ENCODE measurements at places on chromosomes 1 and 21.

DNA sequence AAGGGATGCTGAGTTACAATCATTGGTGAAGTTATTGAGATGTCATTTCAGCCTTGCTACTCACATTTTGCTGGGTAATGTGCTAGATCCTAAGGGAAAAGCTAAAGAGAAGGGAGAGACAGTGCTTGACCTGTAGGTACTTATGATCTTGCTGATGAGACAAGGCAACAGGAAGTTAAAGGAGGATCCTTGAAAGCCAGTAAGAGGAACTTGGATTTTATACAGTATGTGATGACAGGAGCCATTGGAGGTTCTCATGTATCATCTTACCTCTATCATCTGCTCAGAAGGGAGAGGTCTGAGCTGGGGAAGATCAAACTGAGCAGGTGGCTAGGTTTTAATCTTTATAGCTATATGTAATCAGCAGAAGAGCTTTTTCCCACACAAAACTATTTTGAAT, 6.3 kb downstream of the APOBEC4 start:
- no peak for DNase-seq
- H3K27ac ChIP-seq = no peak overlapping the region
- no peaks in the 10 kb centered on the region for H3K36me3 ChIP-seq

GRCh38 chr1:25609921-25610320, 6.7 kb upstream of the MAN1C1 start:
- H3K27me3 ChIP-seq = peaks cover 33% of the 10 kb centered on the region
- H3K36me3 ChIP-seq = no peaks in the 10 kb centered on the region
- DNase-seq = no peak
- H3K4me3 ChIP-seq = no peak overlapping the region
- no peak overlapping the region for H3K27ac ChIP-seq
- peaks cover 14% of the 10 kb centered on the region for H3K4me1 ChIP-seq

- H3K4me1 ChIP-seq = no peaks in the 10 kb centered on the region
- H3K27ac ChIP-seq = no peak overlapping the region
- DNase-seq = no peak
- H3K36me3 ChIP-seq = no peaks in the 10 kb centered on the region
These were observed 11.4 kb downstream of the MROH7 start for GRCh38 chr1:54653036-54653435.

DNA sequence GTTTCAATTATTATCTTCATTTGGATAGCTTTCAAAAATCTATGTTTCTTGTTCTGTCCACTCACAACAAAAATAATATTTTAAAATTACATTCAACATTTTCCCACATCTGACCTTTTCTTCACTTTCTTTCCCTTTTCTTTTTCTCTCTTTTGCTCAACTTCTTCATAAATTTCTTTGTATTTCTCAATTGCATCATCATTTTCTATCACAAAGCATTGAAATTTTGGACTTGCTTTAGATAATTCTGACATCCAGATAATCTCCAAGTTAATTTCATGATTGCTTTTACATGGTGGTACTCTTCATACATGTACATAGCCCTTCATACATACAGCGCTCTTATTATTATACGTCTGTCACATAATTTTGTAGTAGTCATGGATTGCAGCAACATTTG, 30.2 kb downstream of the NUF2 start:
- H3K27ac ChIP-seq = no peak overlapping the region
- H3K27me3 ChIP-seq = no peaks in the 10 kb centered on the region
- no peak for DNase-seq
- no peaks in the 10 kb centered on the region for H3K4me1 ChIP-seq
- H3K36me3 ChIP-seq = peaks cover 12% of the 10 kb centered on the region

DNA sequence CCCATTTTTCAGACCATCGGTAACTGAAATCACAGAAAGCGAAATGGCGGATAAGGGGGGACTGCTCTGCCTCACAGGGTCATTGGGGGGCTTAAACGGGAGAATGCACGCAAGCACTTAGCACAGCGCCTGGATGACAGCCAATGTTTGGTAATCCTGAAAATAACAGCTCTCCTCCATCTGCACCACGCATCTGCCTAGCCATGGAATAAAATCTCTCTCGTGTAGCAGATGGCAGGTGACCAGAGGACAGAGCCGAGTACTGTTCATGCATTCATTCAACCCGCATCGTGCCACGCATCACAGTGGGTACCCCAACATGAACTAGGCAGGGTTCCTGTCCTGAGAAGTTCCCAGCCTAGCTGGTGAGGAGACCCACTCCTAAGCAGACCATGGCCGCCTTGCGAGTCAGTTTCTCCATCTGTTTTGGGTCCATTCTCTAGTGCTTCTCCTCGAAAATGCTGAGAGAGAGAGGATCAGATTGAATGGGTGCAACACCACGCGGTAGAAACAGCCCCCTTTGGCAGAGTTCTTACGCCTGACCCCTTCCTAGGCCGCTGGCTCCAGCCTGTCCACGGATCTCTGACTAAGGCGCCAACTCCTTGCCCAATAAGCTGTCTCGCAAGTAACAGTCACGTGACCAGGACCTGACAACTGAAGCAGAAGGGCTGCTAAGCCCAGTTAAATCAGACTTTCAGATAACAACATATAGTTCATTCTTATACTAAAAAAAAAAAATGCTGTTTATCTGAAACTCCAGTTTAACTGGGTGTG, 7.3 kb downstream of the SLC1A7 start:
- H3K36me3 ChIP-seq = no peaks in the 10 kb centered on the region
- peaks cover 11% of the 10 kb centered on the region for H3K4me1 ChIP-seq
- H3K27ac ChIP-seq = no peak overlapping the region
- H3K27me3 ChIP-seq = no peaks in the 10 kb centered on the region
- no peak for DNase-seq

DNA sequence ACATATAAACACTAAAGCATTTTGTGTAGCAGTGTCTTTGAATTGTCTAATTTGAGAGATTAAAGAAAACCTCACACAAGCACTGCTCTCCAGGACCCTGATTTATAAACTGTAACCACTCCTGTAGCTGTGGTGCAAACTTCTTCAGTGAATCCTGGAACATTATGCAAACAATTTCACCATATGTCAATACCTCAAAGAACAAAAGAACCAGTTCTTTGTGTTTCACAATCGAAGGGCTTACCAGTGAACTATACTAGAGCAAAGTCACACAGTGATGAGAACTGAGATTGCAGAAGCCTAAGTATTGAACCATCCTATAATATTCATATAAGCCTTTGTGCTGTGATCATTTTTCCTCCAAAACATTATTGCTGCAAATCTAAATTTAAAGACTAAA, 21.5 kb downstream of the DPH5 start:
- H3K27ac ChIP-seq = no peak overlapping the region
- H3K4me3 ChIP-seq = no peak overlapping the region
- no peaks in the 10 kb centered on the region for H3K27me3 ChIP-seq
- no peaks in the 10 kb centered on the region for H3K4me1 ChIP-seq

DNA sequence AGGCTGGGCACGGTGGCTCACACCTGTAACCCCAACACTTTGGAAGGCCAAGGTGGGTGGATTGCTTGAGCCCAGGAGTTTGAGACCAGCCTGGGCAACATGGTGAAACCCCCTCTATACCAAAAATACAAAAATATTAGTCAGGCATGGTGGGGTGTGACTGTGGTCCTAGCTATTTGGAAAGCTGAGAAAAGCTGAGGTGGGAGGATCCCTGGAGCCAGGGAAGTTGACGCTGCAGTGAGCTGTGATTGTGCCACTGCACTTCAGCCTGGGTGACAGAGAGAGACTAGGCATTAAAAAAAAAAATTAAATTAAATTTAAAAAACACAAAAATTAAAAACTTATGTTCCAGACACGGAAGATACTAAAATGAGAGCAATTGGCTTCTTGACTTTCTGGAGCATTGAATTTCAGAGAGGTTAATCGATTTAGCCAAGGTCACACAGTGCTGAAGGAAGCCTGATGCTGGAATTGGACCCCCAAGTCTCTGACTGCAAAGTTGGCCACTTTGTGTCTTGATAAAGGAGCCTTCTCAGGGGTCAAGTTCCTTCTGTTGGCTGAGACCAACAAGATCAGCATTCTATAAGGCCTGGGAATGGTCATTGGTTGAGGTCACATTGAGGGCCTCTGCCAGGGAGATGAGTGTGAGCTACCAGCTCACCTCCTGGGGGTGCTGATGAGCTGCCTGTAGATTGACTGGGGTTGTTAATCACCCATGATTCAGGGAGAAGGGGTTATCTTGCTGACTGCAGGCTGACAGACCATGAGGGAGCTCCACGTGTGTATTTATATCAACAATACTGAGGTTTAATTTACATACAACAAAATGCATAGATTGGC, 54.3 kb downstream of the RPS6KA1 start:
- DNase-seq = no peak
- H3K27ac ChIP-seq = no peak overlapping the region
- no peaks in the 10 kb centered on the region for H3K36me3 ChIP-seq
- H3K4me1 ChIP-seq = no peaks in the 10 kb centered on the region
- H3K4me3 ChIP-seq = no peak overlapping the region
- H3K27me3 ChIP-seq = no peaks in the 10 kb centered on the region

- peaks cover 2% of the 10 kb centered on the region for H3K36me3 ChIP-seq
- no peak overlapping the region for H3K27ac ChIP-seq
- H3K4me1 ChIP-seq = no peaks in the 10 kb centered on the region
- no peak overlapping the region for H3K4me3 ChIP-seq
- H3K27me3 ChIP-seq = no peaks in the 10 kb centered on the region
- no peak for DNase-seq
These were observed 55.1 kb downstream of the LRIG2 start for GRCh38 chr1:113128116-113128515.

DNA sequence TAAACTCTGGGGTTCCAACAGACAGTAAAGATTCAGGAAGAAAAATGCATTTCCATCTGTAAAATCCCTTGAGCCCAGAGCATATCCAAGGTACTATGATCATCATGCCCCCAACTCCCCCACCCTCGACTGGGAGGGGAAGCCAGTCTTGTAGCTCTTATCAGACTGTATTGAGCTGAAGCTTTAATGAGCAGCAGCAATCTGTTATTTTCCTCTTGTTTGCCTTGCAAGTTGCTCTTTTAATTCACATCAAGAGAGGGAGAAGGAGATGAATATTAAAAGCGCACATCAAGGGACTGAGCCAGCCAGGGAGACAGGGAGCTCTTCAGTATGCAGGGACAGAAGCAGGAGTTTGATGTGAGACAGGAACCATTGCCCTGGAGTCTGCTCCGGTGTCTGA, 52.5 kb upstream of the KCNA3 start:
- H3K4me1 ChIP-seq = no peaks in the 10 kb centered on the region
- no peak overlapping the region for H3K27ac ChIP-seq
- no peaks in the 10 kb centered on the region for H3K36me3 ChIP-seq

- no peaks in the 10 kb centered on the region for H3K27me3 ChIP-seq
- DNase-seq = no peak
These were observed 266.8 kb upstream of the PRMT6 start for GRCh38 chr1:106789686-106790085.

- no peaks in the 10 kb centered on the region for H3K36me3 ChIP-seq
- DNase-seq = no peak
- no peak overlapping the region for H3K4me3 ChIP-seq
- no peak overlapping the region for H3K27ac ChIP-seq
These were observed 286.3 kb upstream of the SGIP1 start for GRCh38 chr1:66247415-66248208.

DNA sequence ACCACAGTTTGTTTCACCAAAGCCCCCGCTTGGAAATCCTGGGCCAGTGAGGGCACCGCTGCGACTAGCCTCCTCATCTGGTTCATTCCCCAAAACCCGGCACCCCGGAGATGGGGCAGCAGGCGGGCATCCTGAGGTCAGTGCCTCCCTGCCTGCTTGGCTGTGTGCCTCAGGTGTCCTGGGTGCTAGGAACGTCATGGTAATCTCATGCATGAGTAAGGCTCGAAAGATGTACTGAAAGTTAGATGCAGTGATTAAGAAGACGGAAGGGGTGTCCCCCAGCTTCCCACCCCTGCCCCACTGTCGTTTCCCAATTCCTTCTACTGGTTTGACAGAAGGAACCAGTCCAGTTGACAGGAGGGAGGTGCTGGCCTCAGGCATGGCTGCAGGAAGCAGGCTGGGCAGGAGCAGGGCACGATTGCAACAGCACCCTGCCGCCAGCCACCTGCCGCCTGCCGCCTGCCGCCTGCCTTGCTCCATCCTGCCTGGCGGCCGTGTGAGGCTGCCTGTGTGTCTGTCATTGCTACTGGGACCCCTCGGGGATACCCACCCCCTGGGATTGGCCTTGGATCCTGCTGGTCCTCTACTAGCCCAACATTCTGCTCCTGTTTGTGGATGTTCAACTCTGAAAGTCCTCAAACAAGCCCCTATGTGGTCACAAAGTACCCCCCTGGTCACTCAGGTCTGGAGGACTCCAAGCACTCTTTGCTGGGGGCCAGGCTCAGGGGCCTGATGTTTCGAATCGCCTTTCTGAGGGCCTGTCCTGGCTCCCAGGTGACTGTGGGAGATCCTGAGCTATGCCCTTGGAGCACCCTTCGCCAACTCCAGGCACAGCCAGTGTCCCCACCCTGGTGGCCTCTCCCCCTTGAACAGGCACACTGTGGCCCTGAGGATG, 73.0 kb upstream of the IFFO2 start:
- no peaks in the 10 kb centered on the region for H3K36me3 ChIP-seq
- no peaks in the 10 kb centered on the region for H3K4me1 ChIP-seq
- no peak for DNase-seq
- no peak overlapping the region for H3K27ac ChIP-seq
- H3K27me3 ChIP-seq = no peaks in the 10 kb centered on the region
- H3K4me3 ChIP-seq = no peak overlapping the region

GRCh38 chr1:48756683-48757316, 19.9 kb downstream of the BEND5 start:
- H3K36me3 ChIP-seq = no peaks in the 10 kb centered on the region
- H3K27me3 ChIP-seq = peaks cover 2% of the 10 kb centered on the region
- no peaks in the 10 kb centered on the region for H3K4me1 ChIP-seq
- H3K27ac ChIP-seq = no peak overlapping the region

DNA sequence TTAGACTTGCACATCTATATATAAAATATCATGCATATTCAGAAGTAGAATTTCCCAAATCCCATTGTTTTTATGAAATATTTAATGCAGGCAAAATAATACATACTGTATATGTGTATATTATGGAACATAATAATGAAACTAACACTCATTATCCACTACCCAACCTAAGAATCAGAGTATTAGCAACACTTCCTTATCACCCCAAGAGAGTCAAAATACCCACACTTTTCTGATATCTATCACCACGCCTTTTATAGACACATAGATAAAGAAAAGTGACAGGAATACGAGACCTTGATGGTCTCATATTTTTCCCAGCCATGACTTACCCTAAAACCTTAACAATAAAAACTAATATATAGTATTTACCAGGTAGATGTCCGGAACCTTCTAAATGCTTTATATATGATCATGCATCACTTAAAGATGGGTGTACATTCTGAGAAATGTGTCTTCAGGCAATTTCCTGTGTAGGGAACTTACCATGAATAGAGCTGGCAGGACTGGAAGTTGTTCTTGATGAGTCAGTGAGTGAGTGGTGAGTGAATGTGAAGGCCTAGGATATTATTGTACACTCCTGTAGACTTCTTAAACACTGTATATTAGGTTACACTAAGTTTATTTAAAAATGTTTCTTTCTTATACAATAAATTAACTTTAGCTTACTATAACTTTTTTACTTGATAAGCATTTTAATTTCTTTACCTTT, 45.5 kb downstream of the TNFSF4 start:
- no peak overlapping the region for H3K27ac ChIP-seq
- DNase-seq = peak; percentile 10
- H3K4me1 ChIP-seq = no peaks in the 10 kb centered on the region
- H3K36me3 ChIP-seq = no peaks in the 10 kb centered on the region
